Activated naive CD4-positive, alpha-beta T cell (primary cell): ENCODE measurements at places on chromosomes 5 and 9.

- DNase-seq = no peak
Measured at GRCh38 chr5:1354576-1354975, 9.7 kb upstream of the CLPTM1L start.

GRCh38 chr9:22522206-22522740, 75.6 kb downstream of the DMRTA1 start:
- DNase-seq = no peak

- DNase-seq = no peak
Measured at GRCh38 chr5:1778138-1779020, 21.3 kb downstream of the MRPL36 start.

DNA sequence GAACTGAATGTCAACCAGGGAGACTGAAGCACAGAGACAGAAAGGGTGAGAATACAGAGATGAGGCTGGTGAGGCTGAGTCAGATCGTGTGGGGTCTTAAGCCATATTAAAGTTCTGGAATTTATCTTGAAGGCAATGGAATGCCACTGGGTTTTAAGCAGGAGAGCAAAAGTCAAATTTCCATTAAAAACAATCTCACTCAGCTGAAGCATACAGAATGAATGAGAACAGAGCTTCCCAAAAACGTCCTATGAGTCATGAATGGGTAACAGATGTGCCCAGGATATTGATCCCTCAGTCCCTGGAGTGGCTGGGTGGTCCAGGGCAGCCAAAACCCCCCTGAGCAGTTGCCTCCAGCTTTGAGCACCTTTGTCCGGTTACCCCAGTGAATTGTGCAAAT, 44.9 kb downstream of the PFDN1 start:
- DNase-seq = no peak

DNA sequence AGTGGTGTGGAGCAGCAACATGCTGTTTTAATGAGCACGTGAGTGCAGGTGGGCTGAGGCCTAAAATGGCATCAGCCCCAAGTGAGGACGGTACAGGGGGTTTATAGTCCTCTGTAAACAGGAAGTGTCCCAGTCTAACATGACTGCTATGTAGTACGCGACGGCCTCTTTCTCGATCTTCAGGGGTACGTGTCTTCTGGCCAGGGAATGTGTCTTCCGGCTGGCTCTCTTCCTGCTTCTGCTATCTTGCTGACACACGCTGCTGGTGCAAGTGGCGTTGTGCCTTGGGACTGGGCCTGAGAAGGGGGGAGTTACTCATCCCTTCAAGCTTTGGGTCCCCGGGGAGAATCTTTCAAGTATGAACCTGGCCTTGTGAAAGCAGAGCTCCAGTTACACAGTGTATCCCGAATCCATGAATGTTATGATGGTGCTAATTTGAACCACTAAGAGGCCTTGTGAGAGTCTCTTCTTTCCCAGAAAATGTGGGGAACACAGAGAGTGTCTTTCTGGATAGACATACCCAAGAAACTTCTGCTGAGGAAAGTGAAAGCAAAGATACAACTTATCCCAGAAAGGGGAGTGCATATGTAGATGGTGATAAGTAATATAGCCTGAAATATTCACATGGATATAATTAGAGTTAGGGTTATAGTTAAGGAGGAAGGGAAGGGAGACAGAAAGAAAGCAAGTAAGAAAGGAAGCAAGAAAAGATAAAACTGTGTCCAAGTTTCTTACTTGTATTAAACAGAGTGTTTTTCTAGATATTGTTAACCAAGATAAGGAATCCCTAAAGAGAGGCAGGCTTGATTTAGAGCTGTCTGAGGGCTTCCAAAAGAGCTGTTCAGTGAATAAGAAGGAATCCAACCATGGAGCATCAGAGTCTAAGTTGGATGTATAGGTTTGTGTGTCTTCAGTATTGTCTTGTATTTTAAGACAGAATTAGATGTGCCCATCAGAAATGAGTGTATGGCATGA, 35.5 kb upstream of the ANXA2R start:
- no peak for DNase-seq

GRCh38 chr9:108683245-108683644, 172.5 kb downstream of the ACTL7B start:
- DNase-seq = no peak

GRCh38 chr5:91146230-91146629, 236.9 kb downstream of the ARRDC3 start:
- no peak for DNase-seq

DNA sequence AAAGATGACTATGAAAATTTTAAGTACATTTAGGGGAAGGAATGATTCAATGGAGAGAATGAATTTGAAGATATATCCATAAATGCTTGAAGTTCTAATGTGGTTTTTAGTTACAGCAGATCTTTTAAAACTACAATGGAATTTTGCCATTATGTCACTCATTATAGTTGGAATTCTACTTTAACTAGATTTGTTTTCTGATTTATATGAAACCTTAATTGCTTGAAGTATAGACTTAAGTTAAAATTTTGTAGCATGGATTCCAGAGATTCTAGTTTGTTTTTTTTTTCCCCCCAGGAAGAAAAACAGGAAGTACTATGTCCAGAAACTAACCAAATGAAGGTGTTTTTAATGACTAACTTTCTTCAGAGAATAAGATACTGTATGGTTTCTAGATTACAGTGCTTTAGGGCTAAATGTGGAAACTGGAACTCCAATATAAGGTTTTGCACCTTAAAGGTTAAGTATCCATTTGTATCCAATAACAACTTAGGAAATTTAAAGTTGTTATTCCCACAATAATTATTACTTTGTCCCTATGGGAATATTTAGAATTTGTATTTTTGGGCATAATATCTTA, 70.3 kb downstream of the ZSWIM6 start:
- no peak for DNase-seq

DNA sequence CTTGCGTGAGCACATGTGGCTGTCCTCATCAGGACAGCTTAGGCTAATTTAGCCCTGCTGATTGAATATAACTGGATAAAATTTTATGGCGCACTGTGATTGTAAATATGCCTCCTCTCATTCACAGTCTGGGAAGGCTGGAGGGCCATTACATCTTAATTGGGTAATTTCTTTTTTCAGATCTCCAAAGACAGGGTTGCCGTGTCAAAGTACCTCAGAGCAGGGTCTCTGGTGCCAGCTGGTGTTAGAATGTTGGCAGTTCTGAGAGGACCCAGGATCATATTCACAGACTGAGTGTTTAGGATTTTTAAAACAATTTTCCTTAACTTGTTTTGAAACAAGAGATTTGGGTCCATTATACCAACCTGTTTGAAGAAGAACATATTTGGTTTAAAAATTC, 455.7 kb upstream of the TLE4 start:
- no peak for DNase-seq

- no peak for DNase-seq
Measured at GRCh38 chr9:98781588-98782383, 14.6 kb downstream of the ANKS6 start.

DNA sequence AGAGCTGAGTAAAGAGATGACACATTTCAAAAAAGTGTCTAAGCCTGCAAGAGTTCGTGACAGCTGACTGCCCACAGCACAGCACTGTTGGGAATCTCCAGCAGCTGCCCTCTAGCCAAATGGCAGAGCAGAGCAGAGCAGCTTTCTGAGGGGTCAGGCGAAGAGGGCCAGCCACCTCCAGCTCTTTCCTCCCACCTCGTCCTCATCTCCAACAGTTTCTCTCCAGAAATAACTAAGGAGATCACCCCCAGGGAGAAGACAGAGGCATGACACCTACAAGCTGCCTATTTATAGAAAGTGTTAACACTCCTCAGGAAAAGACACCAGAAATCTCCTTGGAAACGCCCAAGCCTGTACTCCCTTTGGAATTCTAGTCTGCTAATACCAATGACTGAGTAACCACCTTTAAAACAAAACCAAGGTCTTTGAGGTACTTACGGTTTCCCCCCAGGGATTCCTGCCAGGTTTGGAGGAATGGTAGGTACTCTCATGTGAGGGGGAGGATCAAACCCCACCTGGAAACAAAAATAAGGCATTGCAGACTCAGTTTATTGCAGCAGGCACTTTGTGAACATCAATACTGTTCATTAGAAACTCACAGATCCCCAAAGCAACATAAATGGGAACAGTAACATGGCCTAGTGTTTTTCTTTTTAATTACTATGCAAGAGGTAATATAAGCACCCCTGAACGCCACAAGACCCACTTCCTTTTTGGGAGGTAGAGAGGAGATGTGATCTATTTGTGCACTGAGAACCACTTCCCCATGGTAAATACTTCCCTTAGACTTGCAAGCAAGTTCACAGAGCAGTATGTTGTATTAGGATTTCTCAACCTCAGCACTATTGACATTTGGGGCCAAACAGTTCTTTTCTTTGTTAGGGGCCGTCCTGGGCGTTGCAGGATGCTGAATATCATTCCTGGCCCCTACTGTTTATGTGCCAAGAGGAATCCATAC, 79.3 kb downstream of the TLE1 start:
- DNase-seq = no peak
